Stimulated activated CD4-positive, alpha-beta T cell treated with anti-CD3 and anti-CD28 coated beads, Interleukin-12 subunit alpha, Interleukin-12 subunit beta, amount 100 ng/mL, for 48 hours (primary cell): ENCODE measurements at places on chromosomes 3 and 15.

DNA sequence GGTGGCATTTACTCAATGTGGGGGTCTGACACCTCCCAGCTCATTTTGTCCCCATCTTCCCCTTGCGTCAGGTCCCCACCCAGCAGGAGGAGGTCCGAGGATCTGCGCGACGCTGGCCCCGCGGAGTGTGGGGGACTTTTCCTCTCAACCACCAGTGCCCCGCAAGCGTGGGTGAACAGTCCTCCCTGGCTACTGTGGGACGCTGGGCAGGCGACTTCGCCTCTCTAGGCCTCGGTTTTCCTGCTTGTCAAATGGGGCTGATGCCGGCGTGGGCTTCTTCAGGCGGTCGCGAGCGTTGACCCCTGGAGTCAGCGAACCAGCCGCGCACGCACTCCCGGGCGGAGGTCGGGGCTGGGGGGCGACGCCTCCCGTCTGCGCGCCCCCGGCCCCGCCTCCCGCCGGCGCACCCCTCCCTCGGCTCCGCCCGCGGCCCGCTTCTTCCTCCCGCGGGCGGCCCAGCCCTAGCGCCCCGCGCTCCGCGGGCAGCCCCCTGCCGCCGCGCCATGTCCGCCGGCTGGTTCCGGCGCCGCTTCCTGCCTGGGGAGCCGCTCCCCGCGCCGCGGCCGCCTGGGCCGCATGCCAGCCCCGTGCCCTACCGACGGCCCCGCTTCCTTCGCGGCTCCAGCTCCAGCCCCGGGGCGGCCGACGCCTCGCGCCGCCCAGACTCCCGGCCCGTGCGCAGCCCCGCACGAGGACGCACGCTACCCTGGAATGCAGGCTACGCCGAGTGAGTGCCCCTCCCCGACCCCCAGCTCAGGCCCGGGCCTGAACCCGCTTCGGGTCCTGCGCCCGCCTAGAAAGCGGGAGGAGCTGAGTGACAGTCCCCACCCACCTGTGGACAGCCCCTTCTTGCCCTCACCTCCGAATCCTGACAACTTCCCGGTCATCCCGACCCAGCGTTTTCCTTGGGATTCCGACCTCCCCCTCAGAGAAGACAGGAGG, at the start of gene PPM1M:
TSS of gene PPM1M (plus strand) at position 438 of the 942 bp plus-strand sequence. CDS start at position 504, 66 bp downstream.
- DNase-seq: no peak

GRCh38 chr3:61885414-61885813, 324.0 kb downstream of the PTPRG start:
- DNase-seq: no peak

- DNase-seq: no peak
Observed at GRCh38 chr3:194989241-194989640, 281.7 kb downstream of the XXYLT1 start.

GRCh38 chr3:118480101-118480860, 554.4 kb downstream of the IGSF11 start:
- DNase-seq: no peak

GRCh38 chr3:195129072-195129643, 141.8 kb downstream of the XXYLT1 start:
- no peak for DNase-seq

DNA sequence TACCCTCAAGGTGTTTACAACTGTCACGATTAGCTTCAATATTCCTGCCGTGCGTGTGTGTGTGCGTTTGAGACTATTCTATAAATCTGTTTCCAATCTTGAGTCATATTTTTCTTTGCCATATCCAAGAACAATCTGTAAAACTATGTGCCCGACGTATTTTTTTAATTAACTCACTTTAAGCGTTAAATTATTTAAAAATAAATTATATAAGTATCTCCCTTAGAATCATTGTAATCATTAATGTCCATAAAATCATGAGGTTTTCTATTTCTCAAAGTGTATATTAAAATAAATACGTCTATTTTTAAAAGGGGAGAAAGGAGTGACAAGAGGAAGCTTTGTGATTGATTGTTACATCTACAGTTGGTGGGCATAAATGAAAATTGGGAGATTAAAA, 2.9 kb downstream of the SETMAR start:
- no peak for DNase-seq

DNA sequence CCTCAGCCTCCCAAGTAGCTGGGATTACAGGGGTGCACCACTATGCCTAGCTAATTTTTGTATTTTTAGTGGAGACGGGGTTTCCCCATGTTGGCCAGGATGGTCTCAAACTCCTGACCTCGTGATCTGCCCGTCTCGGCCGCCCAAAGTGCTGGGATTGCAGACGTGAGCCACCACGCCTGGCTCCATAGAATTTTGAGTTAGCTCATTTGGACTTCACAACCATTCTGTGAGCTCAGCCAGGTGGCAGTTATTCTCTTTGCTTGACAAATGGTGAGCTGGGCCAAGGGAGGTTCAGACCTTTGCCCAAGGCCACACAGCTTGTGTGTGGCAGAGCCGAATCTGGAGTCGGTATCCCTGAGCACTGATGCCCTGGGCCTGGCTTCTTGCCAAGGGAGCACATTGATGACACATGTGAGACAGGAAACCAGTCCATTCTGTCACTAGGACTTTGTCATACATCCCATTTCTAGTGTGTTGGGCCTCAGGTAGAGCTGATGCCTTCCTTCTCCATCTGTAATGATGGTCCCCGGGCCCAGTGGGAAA, 17.6 kb downstream of the PODXL2 start:
- DNase-seq: no peak

DNA sequence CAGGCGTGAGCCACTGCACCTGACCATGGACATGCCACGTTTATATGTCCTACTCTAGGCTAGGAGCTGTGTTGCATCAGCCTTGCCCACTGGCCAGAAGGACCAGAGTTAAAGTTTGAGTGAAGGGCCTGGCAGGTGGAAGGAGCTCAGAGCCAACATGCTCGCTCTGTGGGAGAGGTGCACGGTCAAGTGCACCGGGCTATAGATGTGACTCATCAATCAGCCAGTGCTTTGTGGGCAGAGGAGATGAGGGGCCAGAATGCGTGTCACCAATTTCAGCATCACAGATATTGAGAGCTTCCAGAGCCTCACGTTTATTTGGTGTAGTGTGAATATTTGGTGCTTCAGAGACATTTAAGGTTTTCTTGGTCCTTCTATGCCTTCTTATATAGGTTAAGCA, 137.3 kb upstream of the KBTBD8 start:
- no peak for DNase-seq

DNA sequence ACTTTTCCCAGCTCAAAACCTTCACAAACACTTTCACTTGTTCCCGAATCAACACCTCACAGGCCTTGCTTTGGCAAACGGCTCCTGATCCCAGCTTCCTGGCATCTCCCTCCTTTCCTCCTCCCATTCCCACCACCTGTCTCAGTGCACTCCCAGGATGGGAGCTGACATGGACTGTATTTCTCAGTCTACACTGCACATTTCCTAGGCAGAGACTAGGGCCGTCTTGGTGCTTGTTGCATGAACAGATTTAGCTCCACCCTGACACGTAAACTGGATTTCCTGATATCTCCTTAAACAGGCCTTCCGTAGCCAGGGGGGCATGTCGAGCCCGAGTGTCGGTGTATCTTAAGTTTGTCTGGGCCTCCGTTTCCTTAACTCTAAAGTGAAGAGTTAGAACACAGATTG, 790 bp upstream of the WHAMM start:
- DNase-seq: no peak

DNA sequence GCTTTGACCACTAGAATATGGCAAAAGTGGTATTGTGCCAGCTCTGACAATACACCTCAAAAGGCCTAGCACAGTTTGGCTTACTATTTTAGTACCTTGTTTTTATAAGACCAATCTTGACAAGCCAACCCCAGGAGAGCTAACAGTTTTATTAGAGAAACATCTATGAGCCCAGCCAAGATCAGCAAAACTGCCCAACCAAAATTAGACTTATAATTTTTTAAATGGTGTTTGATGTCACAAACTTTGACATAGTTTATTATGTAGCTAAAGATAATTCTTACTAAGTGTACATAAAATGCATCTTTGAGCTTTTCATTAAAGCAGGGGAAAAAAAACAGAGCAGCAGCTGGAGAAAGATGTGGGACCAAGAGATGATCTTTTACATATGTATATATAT, 537.5 kb downstream of the ZPLD1 start:
- DNase-seq: no peak

- DNase-seq: no peak
Observed at GRCh38 chr3:37712918-37713817, 148.5 kb upstream of the CTDSPL start.

DNA sequence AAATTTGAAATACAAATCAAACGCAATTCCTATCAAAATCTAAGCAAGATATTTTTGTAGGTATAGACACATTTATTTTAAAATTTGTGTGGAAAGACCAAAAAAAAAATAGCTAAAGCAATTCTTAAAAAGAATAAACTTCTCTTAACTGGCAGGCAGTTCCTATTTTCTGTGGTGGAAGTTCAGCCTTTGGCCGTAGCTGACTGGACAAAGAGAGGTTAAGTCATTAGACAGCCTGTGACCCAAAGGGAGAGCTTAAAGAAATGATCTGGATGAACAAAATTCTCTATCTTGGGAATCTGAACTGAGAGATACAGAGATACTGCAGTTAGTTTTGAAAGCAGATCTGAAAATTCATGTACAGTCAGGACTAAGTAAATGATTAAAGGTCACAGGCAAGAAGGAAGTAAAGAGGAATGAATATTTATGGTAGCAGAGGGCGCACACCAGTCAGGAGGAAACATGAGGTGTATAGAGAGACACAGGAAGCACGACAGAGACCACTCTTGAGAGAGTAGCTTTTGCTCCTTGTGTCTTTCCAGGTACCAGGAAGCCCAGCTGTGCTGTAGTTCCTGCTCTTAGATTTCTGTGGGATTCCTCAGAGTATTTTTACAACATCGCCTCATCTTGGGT, 57.5 kb downstream of the TPRG1 start:
- no peak for DNase-seq

- no peak for DNase-seq
Observed at GRCh38 chr3:195182470-195182795, 88.5 kb downstream of the XXYLT1 start.

- no peak for DNase-seq
Observed at GRCh38 chr3:143001034-143001368, 369 bp upstream of the U2SURP start.

GRCh38 chr3:148727231-148727630, 29.5 kb downstream of the AGTR1 start:
- no peak for DNase-seq

- DNase-seq: no peak
Observed at GRCh38 chr15:48720646-48721045, 75.1 kb upstream of the FBN1 start.

GRCh38 chr3:159795042-159795441, 193.6 kb upstream of the IL12A start:
- DNase-seq: no peak

DNA sequence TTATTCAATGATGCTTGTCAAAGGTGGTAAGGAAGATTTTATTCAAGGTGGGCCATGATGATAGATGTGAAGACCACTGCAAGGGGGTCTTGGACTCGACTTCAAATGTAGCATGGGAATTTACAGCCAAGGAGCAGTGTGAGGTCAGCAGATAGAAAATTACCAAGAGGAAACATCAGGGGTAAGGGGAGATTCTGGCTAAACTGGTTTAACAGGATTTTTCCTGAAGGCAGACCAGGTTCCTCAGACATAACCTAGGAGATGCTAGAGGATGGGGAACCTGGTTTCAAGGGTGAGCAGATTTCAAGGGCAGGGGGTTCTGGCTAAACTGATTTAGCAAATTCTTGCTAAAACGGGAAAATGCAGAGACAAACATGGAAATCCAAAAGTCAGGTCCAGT, 464.9 kb downstream of the TAFA4 start:
- no peak for DNase-seq

- DNase-seq: no peak
Observed at GRCh38 chr15:33354411-33354810, 43.6 kb downstream of the RYR3 start.

GRCh38 chr3:5431146-5431545, 243.6 kb downstream of the EDEM1 start:
- DNase-seq: no peak

DNA sequence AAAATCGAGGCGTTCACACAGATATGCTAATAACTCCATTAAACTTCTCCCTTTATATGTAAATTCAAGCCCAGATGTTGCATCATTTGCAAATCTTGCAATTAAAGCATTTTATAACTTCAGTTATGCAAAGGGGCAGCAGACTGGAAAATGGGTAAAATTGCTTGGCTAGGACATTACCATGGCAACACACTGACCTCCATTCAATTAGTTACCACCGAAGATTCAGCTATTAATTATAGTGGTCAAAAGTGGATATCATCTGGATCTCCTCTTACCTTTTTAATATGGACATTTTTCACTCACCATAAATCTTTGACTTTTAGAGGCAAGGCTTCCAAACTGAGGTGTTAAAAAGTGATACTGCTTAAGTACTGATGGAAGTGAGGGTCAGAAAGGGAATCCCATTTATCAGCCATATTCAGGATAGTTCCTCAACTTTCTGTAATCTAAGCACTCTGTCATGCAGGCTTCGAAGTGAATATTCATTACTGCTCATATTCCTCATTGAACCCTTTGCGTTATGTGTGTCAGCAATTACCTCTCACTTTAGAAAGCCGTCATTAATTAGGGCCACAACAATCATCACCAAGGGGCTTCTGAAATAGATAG, 386.2 kb upstream of the ROBO2 start:
- DNase-seq: no peak

DNA sequence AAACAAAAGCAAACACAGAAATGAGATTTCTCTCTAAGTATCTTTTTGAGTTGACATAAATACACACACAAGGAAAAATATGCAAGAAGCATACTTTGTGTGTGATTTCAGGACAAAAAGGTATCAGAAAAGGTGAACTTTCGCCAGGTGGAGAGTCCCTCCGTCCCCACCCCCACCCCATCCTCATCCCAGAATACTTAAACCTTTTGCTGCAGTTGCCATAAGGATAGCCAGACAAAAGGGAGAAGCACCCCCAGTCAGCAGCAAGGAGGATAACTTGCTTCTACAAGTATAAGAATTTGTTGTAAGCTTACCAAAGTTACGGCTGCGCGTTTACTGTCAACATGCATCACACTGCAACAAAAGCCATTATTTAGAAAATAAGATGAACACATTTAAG, 10.3 kb downstream of the FOXP1 start:
- no peak for DNase-seq

DNA sequence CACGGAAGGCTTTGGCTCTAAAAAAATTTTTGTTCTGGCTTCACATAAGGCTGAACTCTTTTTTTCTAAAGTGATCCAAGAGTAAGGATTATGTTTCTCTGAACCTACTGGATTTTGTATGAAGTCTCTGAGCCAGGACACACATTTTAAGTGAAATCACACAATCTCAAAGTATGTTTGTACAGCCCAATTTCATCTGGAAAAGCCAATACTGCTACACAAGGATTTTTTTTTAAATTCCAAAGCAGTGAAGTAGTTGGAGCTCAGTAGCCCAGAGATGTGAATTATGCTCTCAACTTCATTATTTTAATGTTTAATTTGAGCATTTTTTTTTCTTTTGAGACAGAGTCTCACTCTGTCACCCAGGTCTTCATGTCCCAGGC, 243.9 kb downstream of the FAM43A start:
- DNase-seq: no peak

GRCh38 chr15:88818920-88819319, 15.7 kb downstream of the ACAN start:
- DNase-seq: no peak

DNA sequence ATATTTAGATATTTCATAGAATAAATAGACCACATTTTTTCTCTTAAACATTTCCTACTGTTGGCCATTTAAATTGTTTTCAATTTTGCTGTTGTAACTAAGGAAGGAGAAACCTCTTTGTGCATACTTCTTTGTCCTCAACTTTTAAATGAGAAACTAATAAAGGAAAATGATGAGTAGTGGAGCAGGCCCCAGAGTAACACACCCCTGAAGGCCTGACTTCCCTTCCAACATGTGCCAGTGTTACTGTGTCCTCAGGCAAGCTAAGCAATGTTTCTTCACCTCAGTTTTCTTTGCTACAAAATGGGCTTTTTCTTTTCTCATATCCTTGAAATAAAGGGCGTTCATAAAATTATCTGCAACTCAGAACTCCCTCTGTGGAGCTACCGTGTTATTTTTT, 53.7 kb downstream of the RPL22L1 start:
- no peak for DNase-seq
